ENCODE measurements at places on chromosomes 3 and 15.

DNA sequence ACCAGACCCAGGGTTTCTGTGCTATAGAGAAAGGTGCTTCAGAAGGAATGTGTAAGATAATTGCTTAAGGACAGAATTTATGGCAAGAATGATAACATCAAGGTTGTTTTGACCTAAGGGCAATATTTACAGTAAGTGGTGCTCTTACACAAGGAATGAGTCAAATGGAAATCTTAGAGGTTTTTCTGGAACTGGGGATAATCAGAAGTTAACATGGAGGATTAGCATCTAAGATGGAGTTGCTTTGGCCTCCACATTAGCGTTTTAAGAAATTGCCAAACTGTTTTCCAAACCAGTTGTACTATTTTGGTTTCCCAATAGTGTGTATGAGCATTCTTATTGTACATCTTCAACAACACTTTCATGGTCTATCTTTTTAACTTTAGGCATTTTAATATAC is 3.1 kb downstream of the WDR93 start:
- no peak for DNase-seq

- no peak for DNase-seq
Measured at GRCh38 chr3:67458896-67459530, 195.4 kb downstream of the SUCLG2 start.

GRCh38 chr3:81760215-81760614 is 1.2 kb downstream of the GBE1 start:
- DNase-seq: no peak

- DNase-seq: no peak
Measured at GRCh38 chr15:59377924-59378323, 5.3 kb upstream of the MYO1E start.

GRCh38 chr15:95690631-95691340 is 639.7 kb upstream of the NR2F2 start:
- DNase-seq: peak; percentile 90

DNA sequence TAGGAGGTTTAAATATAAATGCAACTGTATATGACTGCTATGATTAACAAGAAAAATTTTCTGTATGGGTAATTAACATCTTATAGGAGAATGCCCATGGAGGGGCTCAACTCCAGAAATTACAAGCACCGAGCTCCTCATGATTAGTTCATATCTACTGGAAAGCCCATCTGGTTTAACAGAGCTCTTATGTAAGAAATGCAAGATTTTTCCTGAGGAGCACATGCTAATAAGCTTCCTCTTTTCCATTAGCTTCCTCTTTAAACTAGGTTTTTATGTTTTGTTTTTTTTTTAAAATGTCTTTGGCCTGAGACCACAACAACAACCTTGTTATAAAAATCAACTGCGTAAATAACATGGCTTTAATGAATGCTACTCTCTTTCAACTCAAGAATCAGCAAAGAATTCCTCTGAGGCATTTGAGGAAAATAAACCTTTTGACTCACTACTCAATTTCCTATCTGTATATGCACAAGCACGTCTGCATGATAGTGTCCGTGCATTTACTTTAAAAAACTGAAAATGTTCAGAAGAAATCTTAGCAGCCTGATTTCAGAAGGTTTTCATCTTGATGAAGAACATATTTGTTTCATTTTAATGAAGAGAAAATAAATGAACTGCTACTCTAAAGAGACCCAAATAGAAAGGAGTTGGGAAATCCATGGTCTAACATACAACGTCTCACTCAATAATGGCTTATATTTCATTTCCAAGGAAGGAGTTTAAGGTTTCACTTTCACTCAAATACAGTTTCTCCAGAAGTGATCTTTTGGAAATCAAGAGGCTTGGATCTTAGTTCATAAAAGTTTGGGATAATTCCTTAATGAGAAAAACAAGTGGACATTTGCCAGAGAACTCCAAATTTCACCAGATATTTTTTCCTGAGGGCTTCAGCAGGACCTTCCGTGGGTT is 180.8 kb downstream of the KCNAB1 start:
- no peak for DNase-seq

DNA sequence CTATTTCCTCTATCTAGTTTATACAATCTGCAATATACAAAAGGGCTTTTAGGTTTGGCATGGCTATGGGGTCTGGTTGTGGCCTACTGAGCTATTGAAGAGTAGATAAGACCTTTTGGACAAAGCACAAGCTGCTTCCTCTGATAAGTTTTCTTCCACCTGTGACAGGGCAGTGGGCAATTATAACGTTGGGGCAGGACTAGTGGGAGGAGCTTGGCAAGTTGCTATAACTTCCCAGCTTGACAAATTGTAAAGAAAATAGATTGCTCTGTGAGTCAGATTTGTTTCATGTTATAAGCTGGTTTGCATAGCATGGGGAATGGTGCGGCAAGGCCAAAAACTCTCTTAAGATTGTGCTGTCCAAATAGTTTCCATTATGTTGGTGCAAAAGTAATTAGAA is 64.9 kb downstream of the SLC7A14 start:
- no peak for DNase-seq

DNA sequence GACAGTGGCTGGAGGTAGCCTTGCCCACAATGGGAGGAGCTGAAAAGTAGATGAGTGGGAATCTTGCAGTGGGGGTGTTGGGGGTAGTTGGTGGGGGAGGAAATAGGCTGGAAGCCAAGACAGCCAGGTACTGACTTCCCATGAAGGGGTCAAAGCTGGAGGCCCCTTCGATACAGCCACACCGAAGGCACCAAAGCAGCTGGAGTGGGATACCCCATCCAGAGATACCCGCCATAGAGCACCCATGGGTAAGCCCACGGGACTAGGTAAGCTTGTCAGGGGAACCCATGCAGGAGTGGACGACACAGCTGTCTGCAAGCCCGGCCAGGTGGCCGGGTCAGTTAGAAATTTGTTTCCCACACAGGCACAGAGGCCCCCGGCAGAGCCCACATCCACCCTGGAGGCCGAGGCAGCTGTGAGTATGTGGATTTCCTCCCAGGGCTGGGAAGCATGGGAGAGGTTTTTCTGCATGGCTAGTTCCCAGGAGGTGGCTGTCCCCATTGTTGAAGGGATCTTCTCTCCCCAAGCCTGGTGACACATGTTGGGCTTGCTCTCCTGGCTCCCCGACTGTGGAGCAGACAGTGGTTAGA is 28.6 kb downstream of the PRR23E start:
- DNase-seq: no peak

DNA sequence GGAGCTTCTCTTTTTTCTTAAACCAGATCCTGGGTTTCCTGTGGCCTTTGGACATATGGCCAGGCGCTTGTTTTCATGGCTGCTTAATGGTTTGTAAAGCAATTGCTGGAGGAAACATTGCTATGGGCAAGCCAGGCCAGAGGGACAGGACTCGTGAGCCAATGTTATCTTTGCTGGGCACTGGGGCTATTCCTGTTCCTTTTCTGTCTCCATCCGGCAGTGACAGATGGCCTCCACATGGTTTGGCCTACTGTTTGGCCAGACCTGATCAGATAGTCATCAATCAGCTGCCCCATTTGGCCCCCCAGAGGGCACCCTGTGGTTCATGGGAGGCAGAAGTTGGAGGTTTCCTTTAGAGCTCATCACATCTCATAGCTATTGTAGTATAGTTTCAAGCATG is 326.1 kb upstream of the ROPN1 start:
- no peak for DNase-seq

GRCh38 chr3:128575777-128576176 is 74.8 kb downstream of the RPN1 start:
- no peak for DNase-seq

DNA sequence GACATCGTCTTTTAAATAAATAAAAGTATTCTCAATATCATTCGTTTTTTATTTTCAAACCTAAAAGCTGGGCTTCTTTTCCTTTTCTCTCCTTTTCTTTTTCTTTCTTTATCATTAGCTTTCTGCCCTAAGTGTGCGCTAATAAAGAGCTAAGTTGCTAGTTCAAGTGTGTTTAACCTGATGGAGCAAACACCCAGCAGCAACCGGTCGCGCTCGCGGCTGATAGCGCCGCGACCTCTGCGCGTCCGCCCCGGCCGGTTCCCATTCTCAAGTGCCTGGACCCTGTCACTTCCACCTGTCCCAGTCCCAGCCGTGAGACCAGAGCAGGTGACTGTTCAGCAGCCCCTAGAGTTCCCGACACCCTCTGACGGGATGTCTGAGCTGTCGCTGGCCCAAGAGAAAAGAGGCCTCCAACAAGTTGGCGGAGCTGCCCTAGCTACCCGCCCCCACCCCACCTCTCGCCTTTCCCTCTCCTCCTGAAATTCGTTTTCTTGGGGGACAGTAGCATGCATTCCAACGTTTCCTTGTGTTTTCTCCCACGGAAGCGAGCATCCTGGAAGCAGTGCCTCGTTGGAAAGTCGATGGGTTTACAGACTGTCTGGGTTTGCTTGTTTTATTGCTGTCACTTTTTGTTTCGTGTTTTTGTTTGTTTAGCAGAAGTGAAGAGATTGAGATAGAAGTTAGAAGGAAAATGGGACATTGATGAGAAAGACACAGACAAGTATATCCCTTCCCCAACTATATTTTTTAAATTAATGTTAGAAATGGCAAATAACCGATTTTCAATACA is 3.1 kb upstream of the MECOM start:
- no peak for DNase-seq

DNA sequence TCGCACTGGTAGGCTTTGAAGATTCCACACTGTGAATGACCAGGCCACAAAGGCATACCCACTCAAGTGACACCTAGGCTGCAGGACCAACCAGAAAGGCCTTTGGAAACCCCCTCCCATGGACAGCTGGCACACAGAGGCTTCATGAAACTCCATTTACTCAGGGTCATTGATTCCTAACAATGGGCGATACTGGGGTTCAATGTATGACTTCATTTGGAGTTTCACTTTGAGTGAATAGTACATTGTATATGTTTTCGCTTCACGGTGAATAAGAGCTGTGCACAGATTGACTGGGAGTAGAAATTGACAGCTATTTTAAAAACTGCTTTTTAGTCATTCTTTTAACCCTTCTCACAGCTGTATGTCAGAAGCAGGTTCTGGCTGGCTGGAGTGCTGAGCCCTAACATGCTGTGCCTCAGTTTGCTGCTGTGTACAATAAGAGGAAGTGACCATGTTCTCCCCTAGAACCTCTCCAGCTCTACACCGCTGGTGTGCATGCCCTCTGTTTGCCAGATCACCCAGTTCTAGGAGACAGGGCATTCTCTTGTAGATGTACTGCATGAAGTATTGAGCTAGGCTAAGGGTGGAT is 15.4 kb upstream of the CX3CR1 start:
- DNase-seq: no peak

DNA sequence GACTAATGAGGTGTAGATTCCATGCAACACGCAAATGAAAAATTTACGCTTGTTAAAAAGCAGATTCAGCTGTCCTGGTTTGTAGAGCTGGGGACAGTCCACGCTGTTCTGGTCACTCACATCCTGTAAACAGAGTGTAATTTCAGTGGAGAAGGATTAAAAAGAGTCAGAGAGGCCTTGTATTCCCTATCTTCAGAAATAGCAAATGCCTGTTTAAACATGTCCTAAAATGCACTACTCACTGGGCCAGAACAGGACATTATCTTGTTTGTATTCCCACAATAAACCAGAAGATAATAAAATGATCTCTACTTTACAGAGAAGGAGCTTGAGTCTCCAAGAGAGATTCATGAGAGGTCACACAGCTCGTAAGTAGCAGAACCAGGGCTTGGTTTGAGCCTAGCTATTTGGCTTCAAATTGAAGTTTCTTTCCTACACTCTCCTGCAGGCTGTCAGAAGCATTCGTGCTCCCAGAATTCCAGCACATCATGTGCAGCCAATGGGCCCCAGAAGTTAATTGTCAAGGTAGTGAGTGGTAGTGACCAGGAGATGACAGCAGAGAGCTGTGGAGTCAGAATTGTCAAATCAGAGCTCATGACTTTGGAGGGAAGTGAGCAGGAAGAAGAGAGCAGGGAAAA is 242.5 kb downstream of the ATP8B4 start:
- DNase-seq: peak; percentile 13

DNA sequence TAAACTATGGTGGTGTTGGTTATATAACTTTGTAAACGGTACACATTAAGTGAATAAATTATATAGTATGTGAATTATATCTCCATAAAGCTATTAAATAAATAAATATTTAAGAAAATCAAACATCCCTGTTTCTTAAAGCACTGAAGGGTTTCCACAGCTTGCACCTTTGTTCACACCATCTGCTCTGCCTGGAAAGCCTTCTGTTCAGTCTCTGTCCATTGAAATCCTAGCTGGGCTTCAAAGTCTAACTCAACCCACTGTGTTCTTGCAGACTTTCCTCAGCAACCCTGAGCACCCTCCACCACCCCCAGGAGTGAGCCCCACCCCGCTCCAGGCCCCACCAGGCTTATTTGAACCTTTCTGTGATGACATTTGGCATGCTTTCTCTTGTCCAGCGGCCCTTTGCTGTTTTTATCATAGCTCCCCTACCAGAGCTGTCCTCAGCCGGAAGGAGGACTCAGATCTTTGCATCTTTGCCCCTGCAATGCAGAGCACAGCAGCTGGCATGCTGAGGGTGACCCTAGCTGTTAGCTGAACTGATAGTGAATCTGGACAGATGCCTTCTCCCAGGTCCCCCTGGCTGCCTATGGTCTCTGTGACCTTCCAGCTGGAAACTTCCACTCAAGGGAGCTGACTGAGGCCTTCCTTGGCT is 105.2 kb downstream of the DAPK2 start:
- DNase-seq: no peak

DNA sequence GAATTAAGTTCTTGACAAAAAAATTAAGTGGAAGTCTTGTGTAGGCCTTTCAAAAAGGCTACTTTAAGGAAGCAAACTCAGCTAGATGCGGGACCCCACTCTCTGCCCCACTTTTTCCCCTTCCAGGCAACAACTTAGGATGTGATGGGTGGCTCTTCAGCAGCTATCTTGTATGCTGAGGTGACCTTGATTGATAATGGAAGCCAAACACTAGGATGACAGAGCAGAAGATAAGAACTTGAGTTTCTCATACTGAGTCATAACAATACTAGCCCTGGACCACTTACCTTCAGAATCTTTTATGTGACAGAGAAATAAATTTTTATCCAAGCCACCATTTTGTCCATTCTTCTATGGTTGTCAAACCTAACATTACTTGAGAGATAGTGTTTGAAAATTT is 16.1 kb downstream of the PDCD10 start:
- no peak for DNase-seq

- no peak for DNase-seq
Measured at GRCh38 chr15:39974656-39975230, 40.8 kb downstream of the EIF2AK4 start.

DNA sequence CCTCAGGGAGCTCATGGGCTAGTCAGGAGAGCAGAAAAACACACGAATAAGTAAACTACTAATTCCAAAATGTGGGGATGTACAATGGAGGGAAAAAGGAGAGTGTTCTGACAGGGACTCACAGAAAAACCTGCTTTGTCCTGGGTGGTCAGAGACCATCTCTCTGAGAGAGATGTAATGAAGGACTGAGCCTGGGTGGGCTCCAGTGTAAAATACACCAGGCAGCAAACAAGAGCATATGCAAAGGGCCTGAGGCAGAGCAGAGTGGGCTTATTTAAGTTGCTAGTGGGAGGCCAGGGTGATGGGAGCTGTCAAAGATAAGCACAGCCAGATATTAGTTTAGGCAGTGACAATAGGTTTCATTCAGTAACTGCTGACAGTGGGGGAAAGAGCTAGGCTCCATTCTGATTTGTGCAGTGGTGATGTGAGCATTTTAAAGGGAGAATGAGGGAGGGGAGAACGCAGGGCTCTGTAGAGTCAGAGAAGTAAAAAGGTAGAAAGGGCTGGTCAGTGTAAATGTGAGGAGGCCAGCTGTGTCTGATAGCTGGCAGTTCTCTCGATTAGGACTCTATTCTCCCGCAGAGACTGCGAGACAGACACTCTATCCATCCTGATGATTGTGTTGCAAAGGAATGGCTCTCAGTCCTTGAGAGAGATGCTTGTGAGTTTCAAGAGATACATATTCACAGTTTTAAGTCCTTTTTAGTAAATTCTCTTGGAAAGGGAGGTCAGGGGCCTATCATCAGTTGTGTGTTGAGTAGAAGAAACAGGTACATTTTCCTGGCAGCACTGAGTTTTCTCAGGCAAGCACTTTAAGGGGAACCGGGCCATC is 3.5 kb downstream of the TF start:
- DNase-seq: no peak

Measured in NCI-H226 (cell line).